ENCODE measurements at places on chromosomes 7 and 10. TPM values are rescaled to one million over a fixed set of nuclear protein-coding genes. Genes with fewer than 3 reads are reported as not detected.

Gene AKR1C2
- total RNA-seq = 13.3 TPM

Gene PDK4
- 0.15 TPM for total RNA-seq

Gene HPSE2
- not detected for total RNA-seq

Gene FOXP2
- 0.08 TPM for total RNA-seq

Gene ZCCHC24
- 16.7 TPM for total RNA-seq

Gene PRPF18
- total RNA-seq = 16.7 TPM

Gene PDE6C
- total RNA-seq = not detected

Gene OR6B1
- total RNA-seq = not detected

Gene PTPRN2
- total RNA-seq = 3.0 TPM

Gene MBL2
- not detected for total RNA-seq

Gene CD36
- 132 TPM for total RNA-seq

Gene GOLGA7B
- total RNA-seq = not detected

Gene CYP26C1
- 0.23 TPM for total RNA-seq

Gene CHST3
- total RNA-seq = 32.2 TPM

Gene WNT2
- 0.08 TPM for total RNA-seq

Measured in smooth muscle cell of the coronary artery (primary cell).